NCI-H1436 treated with DMSO at 0.1 percent for 48 hours (cell line): ENCODE measurements at places on chromosomes 13 and 19.

- DNase-seq = no peak
These were observed 17.6 kb downstream of the ZNF791 start for GRCh38 chr19:12628040-12629022.

GRCh38 chr19:7333198-7334118, 15.3 kb upstream of the ARHGEF18 start:
- no peak for DNase-seq

DNA sequence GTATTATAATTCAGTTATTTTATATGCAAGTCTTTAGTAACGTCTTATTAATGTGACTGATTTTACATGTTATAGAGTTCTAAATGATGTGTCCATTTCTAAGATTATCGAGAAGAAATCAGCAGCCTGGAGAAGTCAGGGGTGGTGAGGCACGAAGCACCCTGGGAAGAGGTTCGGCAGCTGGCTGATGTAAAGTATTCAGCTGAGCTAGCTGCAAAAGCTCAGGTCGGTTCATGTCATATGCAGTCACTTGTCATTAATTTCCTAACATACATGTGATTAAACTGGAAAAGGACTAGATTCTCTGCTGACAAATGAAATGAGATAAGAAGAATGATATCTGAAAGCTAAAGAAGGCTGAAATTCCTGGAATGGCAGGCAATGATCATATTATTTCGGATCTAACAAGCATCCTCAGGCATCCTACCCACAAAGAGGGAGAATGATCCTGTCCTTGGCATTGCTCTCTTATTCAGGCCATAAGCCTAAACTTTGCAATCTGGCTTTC, 383.0 kb upstream of the SLITRK1 start:
- DNase-seq = no peak

DNA sequence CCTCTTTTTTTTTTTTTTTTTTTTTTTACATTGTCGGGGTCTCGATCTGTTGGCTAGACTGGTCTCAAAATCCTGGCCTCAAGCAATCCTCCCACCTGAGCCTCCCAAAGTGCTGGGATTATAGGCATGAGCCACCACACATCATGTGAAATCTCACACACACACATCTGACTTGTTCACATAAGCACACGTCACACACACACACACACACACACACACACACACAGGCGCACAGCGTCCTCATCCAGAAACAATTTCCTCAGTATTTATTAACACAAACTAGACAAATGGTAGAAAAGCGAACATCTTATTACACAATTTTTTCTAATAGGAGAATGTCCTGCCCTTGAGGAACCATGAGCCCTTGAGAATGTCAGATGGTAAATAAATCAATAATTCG, 5.1 kb upstream of the SYCN start:
- DNase-seq = no peak

DNA sequence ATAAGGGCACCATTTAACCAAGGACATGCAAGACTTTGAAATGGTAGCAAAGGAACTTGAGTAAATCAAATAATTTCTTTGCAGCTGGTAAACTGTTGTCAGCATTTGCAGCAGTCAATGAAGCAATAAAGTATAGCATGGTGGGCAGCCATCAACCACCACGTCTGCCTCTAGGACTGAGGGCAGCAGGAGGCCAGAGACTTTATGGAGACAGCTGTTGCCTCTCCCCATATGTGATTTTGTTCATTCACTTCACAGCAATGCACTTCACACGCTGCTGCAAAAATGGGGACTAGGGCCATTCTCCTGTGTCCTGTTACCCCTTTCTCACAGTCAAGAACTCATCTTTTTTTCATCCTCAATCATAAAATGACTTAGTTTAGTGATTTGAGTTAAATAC, 51.3 kb upstream of the PCDH9 start:
- no peak for DNase-seq

DNA sequence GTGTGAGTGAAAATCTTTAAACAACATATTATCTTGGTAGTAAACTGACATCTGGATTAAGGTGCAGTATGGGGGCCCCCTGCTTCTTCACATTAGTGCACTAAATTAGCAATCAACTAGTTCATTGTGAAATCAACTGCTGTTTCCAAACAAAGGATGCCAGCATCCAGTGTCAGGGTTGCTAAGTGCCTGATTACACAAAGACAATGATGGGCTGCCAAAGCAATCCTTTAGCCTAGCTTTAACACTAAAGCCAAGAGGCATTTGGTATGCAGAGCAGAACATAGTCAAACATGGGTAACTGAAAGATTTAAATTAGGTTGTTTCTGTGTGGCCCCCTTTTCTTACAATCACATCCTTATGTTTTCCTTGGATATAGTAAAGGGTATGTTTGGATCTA, 543.1 kb upstream of the SLITRK5 start:
- no peak for DNase-seq

DNA sequence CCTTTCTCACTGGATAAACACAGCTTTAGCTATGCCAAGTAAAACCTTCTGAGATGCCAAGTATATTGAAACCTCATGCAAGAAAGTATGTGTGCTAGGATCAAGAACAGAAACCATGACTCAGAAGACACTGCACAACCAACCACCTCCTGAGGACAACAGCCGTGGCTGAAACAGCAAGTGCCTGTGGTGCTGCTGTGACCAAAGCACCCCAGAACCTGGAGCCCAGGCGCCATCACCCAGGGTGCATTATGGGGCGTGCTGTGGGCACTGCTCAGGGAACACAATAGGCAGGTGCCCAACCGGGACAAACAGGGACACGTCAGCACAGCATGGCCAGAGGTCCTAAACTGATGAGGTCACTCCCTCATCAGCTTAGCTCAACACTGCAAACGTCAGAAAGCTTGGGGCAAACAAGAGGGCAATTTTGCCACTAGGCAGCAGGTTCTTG, 101.3 kb upstream of the SLC15A1 start:
- no peak for DNase-seq
